ENCODE measurements at places on chromosomes 5 and 9.

GRCh38 chr9:131148276-131148675 is 22.9 kb downstream of the NUP214 start:
- DNase-seq, result no peak

GRCh38 chr5:142097681-142098080 is 10.9 kb upstream of the NDFIP1 start:
- no peak for DNase-seq

- no peak for DNase-seq
These were observed 1.3 kb downstream of the ARAP3 start for GRCh38 chr5:141680751-141681201.

- no peak for DNase-seq
These were observed 72.0 kb downstream of the FAM78A start for GRCh38 chr9:131204285-131204684.

DNA sequence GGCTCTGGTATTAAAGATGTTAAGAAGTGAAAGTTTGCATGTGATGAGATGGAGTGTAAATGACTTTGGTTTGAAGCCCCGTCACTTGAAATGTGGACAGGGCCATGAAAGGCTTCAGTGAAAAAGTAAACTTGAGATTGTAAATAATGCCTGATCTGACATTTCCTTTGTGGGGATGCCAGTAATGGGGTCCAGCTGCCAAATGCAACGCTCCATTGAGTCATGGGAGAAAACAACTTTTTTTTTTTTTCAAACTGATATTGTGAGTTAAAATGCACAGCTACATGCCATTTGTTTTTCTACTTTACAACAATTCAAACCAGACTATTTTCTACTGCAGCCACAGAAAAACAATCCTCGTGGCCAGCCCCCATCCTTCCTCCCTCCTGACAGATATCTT is 327.0 kb upstream of the TNC start:
- DNase-seq, result no peak

DNA sequence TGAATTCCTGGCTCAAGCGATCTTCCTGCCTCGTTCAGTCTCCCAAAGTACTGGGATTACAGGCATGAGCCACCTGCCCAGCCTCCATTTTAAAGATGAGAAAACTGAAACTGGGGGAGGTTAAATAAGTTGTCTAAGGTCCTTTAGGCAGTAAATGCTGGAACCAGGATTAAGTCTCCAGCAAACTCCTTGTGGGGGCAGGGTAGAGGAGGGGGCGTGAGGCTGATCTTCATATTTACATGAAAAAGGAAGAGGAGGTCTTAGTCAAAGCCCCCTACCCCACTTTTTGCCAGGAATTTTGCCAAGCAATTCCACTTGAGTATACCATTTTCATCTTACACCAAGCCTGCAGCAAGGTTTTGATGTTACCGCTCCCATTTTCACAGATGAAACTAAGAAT is 76.6 kb upstream of the NR4A3 start:
- DNase-seq, result no peak

- DNase-seq, result no peak
These were observed 24.4 kb upstream of the ZNF366 start for GRCh38 chr5:72531496-72532190.

DNA sequence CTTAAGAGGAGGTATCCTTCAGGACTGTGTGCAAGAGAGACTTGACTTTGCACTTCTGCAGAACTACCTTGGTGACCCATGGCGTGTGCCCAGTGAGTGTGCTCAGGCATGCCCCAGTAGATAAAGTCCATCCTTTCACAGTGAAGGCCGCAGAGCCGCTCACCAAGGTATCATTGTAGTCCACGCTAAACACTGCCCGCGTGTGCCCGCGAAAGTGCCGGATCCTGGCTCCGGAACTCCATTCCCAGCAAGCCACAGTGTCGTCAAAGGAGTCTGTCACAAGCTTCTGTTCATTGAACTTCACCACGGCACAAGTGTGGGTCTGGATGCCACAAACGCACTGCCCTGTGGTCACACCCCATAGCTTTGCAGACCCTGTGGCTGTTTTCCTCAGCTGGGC is 3.3 kb upstream of the GRM6 start:
- no peak for DNase-seq

DNA sequence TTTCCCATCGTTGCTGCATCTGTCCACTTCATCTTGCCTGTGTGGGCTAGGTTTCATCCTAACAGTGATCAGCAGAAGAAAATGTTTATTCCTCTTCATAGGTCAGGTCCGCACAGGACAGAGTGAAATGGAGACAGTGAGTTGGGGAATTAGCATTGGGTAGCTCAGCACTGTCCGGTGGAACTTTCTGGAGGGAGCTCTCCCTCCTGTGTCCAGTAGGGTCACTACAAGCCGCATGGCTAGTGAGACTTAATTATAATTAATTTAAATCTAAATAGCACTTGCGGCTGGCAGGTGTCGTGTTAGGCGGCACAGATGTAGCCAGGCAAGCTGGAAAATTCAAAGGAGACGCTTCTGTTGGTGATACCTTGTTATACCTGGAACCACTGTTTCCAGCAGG is 48.4 kb downstream of the CFAP77 start:
- no peak for DNase-seq

GRCh38 chr9:98087420-98088354 is 31.2 kb downstream of the NANS start:
- DNase-seq, result no peak

Measured in mesothelial cell of epicardium (in vitro differentiated cells).